ENCODE measurements at places on chromosomes 6 and 20. TPM values are rescaled to one million over a fixed set of nuclear protein-coding genes. Genes with fewer than 3 reads are reported as not detected.

The SIGLEC1 gene
- not detected for total RNA-seq

The ATP9A gene
- total RNA-seq, result 7.2 TPM

The DEFB126 gene
- total RNA-seq, result not detected

The CBFA2T2 gene
- total RNA-seq, result 7.6 TPM

The UBR2 gene
- 13.6 TPM for total RNA-seq

The GGTLC1 gene
- not detected for total RNA-seq

The SLC22A2 gene
- total RNA-seq, result not detected

The PRR3 gene
- total RNA-seq, result 4.0 TPM

The POU5F1 gene
- 1.2 TPM for total RNA-seq

The GJA1 gene
- total RNA-seq, result 78.1 TPM

The HNF4A gene
- not detected for total RNA-seq

The RBM24 gene
- 0.78 TPM for total RNA-seq

The MEP1A gene
- 0.11 TPM for total RNA-seq

The ISM1 gene
- 1.0 TPM for total RNA-seq

The SAMD10 gene
- total RNA-seq, result 3.0 TPM

The PPP1R3D gene
- total RNA-seq, result 6.2 TPM

The EBF4 gene
- total RNA-seq, result 0.15 TPM

The COL9A1 gene
- total RNA-seq, result not detected

The EGFL8 gene
- total RNA-seq, result 1.0 TPM

The HLA-DMB gene
- not detected for total RNA-seq

The RUNX2 gene
- 2.1 TPM for total RNA-seq

The CALHM6 gene
- total RNA-seq, result 2.5 TPM

The TSBP1 gene
- total RNA-seq, result not detected

The PDE10A gene
- total RNA-seq, result not detected

The TRIM40 gene
- not detected for total RNA-seq

The SLC35D3 gene
- total RNA-seq, result not detected

The FUCA2 gene
- total RNA-seq, result 33.1 TPM

The KIF25 gene
- not detected for total RNA-seq

The PKHD1 gene
- total RNA-seq, result not detected

The SMAP1 gene
- 21.2 TPM for total RNA-seq

The THBS2 gene
- total RNA-seq, result 216 TPM

The CDH4 gene
- total RNA-seq, result 2.2 TPM

The ADGRB3 gene
- not detected for total RNA-seq

Measured in hair follicular keratinocyte (primary cell).